ENCODE measurements at places on chromosomes 1 and 21.

DNA sequence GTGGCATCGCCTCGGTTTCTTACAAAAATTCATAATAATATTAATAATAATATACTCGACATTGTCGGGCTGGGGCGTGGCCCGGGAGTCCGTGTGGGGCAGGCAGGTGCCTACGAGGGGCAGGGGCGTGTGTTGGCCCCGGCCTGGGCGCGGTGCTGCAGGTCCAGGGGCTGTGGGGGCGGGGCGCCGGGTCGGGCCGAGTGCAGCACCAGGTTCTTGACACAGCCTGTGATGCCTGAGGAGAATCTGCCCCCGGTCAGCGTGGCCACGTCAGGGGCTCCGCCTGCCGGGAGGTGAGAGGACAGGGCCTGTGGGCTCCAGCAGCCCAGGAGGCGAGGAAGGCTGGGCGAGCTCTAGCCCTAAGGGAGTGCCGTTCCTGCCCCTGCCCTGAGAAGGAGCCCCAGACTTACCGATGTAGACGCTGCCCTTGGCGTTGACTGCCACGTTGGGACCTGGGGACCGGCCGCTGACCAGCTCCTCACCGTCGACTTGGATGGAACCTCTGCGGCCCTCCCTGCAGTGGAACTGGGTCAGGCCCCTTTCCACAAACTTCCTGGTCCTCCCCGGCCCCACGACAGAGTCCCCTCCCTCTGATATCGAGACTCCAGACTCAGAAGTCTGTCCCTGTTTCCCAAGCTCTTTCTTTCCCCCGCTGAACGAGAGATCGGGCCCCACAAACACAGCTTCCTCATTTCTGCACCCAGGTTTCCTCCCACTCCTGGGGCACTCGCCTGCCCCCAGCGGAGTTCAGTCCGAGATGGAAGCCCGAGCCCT is 11.3 kb downstream of the LDLRAD2 start:
- DNase-seq: no peak

GRCh38 chr1:18463984-18464664 is 16.6 kb upstream of the KLHDC7A start:
- DNase-seq: no peak

GRCh38 chr1:17239420-17239819 is 9.5 kb upstream of the PADI3 start:
- DNase-seq: peak; percentile 16

GRCh38 chr1:228849011-228849541 is 113.8 kb downstream of the RHOU start:
- DNase-seq: no peak

DNA sequence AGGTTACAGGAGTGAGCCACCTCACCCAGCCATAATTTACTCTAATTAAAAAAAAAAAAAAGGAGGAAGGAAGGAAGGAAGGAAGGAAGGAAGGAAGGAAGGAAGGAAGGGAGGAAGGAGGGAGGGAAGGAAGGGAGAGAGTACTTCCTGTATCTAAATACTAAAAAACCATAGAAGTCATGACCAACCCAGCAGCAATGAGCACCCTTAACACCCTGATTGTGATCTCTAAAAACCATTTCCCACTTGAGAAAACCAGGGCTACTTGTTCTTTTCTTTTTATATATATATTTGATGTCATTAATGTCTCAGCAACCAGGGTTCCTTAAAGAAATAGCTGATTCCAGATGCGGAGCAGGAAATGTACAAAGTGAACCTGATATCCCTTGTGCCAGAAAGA is 31.2 kb downstream of the ARID4B start:
- no peak for DNase-seq

DNA sequence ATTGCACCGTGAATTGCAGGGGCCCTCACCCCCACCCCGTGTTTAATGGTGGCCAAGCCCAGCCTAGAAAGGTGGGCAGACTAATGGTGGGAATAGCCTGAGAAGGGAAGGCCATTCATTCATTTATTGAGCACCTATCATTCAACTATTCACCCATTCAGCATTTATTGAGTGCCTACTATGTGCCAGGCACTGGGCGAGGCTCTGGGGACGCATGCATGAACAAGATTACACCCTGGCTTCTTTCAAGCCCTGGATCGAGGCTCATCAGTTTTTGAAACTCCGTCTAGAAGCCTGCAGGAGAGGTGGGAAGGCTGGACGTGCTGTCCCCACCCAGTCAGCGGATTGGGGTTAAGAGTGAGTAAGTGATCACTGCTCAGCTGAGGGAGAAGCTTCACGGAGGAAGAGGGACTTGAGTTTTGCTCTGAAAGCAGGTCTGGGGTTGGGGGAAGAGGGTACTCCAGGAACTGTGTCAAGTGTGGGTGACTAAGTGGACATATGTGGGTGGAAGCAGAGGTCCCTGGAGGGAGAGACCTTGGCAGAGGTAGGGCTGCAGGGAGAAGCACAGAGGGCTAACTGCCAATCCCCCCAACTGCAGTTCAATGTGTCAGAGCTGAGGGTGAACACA is 35.6 kb downstream of the MEF2D start:
- DNase-seq: no peak

DNA sequence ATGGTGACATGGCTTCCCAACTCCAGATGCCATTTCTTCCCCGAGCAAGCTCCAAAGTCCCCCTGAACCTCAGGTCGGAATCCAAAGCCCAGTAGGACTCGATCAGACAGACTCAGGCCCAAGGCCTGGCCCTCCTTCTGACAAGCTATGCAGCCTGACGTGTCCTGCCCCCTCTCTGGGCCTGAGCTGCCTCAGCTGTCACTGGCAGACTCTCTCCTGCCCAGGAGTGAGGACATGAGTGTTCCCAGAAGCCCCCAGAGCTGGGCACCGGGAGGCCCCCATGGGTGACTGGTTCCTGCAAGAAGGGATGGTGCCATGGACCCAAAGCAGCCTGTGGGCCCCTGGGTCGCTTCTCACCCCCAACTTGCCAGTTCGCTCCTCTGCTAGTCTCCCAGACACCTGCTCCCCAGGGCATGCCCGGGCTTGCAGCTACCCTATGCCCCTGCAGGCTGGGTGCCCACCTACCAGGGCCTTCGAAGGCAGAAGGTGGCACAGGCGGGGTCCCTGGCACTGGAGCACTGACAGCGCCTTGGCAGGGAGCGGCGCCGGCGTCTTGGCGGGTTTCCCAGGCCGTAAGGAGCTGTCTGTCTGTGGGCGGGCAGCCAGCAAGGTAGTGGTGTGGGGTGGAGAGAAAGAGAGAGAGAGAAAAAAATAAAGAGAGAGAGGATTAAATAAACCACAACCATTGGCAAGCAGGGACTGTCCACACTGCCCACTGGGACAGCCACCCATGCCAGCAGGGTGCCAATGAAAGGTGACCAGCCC is 2.3 kb downstream of the EDN2 start:
- DNase-seq: no peak

- peak; percentile 52 for DNase-seq
Measured at GRCh38 chr1:109498161-109498801, 4.4 kb downstream of the CYB561D1 start.

GRCh38 chr1:71047635-71048607 is at the start of gene PTGER3:
Gene PTGER3, minus strand, starts transcription at chr1:71047816. Its CDS starts 239 bp downstream, at chr1:71047577.
- peak; percentile 54 for DNase-seq

- DNase-seq: no peak
Measured at GRCh38 chr1:191608367-191608766, 549.9 kb upstream of the RGS18 start.

- no peak for DNase-seq
Measured at GRCh38 chr1:32895325-32896215, 5.6 kb downstream of the TMEM54 start.

GRCh38 chr1:67162954-67163353 is 3.3 kb upstream of the IL23R start:
- peak; percentile 36 for DNase-seq

DNA sequence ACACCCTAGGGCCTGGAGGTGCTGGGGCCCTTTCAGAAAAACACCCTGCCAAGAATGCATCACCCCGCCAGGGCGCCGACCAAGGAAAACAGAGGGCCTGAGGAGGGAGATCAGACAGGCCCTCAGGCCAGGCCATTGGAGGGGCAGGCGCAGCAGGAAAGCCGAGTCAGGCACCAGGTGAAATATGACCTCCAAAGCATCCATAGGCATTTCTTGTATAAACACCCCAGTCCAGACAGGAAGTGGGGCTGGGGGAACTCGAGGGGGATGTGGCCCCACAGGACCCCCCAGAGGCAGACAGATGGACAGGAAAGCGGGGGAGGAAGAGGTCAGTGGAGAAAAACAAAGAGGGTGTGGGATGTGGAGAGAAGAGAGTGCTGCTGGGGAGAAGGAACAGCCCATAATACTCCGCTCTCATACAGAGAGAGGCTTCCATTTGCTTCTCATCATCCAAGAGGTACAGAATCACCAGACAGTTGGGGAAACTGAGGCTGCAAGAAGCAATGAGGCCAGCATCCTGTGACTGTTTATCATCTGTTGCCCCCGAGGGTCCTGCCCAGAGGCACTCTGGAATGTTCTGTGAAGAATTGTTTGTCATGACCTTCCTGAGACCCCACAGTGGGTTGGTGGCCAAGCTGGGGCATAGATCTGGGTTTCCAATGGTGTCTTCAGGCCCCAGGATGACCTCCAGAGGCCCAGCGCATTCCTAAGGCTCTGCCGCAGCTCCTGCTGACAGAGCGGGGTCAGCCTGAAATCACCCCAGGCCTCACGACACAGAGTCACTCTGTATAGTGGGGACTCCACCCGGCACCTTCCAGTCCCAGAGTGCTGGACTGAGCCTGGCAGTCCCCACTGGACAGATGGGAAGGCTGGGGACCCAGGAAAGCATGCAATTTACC is 18.0 kb downstream of the TRIM62 start:
- no peak for DNase-seq

DNA sequence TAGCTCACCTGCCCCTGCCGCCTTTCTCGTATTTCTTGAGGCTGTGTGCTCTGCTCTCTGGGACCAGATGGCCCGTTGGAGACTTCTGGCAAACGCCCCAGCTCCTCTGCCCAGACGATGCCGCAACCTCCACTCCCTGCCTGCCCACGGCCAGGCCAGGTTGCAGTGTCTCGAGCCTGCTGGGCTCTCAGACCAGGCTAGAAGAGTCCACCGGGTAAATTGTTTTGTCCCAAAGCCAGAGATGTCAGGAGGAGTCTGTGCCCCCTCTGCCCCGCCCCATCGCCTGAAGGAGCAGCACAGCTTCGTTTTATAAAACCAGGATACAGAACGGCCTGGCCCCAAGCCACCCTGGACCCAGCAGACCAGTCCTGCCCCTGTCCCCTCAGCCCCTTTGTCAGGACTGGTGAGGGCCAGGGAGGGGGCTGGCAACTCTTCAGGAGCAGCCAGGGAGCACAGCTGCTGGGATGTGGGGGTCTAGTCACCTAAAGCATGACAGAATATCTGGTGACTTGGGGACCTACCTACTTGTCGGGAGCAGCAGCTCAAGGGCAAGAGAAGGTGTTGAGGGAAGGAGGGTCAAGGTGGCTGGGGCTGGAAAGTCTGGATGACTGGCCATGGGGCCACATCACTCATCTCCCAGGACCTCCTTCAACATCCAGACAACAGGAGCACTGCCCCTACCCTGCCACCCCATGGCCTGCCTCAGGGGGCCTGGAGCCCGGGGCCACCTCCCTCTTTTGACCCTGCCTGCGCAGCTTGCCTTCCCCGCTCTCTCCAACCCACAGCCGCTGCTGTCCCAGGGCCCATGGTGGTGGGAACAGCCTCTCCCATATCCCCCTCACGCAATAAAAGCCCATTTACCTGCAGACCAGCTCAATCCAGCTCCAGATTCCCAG is 33.9 kb upstream of the LBR start:
- DNase-seq: no peak

DNA sequence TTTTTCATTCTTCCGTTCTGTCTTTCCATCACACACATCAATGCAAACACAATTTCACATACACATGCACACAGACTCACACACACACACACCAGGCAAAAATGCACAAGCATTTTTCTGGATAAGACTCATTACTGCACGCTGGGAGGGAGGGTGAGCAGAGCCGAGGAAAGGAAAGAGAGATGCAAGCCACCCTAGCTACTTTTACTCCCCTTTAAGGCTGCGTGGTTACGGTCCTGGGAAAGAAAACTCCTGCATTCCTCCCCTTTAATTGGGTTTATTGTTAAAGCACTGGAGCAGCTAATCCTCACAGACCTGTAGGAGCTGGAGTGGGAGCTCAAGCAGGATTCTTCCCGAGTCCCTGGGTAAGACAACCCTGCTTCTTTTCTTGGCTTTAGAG is at the start of gene CAMK1G:
TSS of gene CAMK1G (plus strand) at position 307 of the 400 bp plus-strand sequence. CDS start 11,270 bp downstream, outside the sequence.
- no peak for DNase-seq

- DNase-seq: peak; percentile 62
Measured at GRCh38 chr1:217482356-217483102, 148.4 kb downstream of the GPATCH2 start.

- DNase-seq: no peak
Measured at GRCh38 chr1:70168283-70168682, 37.1 kb downstream of the LRRC40 start.

- no peak for DNase-seq
Measured at GRCh38 chr1:186272486-186272885, 102.6 kb downstream of the TPR start.

- DNase-seq: no peak
Measured at GRCh38 chr1:245363461-245364200, 208.8 kb downstream of the KIF26B start.

DNA sequence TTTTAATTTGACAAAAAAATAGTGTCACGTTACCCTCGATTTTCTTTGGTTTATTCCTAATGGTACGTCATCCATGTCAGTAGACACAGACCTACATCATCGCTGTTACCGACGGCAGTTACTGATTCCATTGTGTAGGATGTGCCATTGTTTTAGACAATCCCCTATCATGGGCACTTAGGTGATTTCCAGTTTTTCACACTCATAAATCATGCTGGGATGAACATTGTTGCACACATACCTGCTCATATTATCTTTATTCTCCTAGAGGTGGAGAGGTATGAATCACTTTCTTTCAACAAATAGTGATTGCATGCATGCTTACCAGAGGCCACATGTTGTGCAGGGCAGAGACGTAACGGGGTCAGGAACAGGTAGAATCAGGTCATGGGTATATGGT is 79.7 kb upstream of the EFHD2 start:
- DNase-seq: no peak

- DNase-seq: no peak
Measured at GRCh38 chr1:231037585-231038517, 2.2 kb downstream of the FAM89A start.

DNA sequence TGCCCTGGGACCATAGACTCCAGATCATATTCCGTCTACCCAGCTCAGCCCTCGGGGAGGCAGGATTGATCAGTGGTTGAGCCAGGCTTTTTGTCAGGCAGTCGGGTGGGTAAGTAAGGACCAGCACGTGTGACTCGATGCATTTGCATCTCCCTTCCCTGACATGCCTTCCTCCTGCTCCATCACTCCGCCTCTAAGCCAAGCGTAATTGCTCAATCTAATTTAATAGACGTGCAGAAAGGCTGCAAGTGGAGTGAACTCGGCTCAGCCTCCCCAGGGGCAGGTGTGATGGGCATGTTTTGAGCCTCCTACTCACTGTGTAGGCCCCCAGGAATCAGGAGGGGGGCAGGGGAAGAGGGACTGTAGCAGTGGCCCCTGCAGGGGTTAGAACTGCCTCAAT is 34.6 kb upstream of the GRIK3 start:
- no peak for DNase-seq

All from activated naive CD8-positive, alpha-beta T cell treated with anti-CD3 and anti-CD28 coated beads, Interleukin-2, amount 50 U/mL, for 24 hours (primary cell).